ENCODE measurements at places on chromosomes 5 and 9.

DNA sequence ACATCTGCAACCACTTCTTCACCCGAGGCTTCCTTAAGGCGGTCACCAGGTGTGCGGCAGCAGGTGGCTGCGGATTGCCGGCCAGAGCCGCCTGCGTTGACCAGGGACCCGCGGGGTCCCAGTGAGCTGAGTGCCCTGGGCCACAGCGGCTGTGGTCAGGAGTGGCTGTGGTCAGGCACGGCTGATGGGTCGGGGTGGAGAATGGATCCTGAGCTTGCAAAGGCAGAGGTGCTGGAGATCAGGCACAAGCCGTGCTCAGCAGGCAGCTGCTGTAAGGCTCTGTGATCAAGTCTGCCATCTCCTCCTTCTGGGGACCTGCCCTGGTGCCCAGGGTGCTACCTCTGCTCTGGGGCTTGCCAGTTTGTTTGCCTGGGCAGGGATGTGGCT is 2.1 kb downstream of the UAP1L1 start:
- no peak for DNase-seq

DNA sequence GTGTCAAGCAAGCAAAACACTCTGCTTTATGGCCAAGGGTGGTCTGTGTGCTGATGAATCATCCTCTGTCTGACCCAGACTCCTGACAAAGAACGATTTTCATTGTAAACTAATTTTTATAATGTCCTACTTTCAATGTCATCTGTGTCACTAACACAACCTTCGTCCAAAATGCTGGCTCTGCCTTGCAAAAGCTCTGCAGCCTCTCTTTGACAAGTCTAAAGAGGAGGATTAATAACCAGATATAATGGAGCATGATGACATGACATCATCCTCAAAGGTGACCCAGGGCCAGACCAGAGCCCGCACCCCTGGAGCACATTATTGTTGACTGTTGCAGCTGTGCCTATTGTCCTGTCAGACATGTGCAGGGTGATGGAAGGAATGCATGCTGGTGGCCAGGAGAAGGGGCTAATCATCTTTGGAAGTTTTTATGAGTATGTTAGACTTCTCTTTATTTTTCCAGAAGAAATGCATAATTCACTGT is 589.4 kb downstream of the NR2F1-AS1 start:
- no peak for DNase-seq

DNA sequence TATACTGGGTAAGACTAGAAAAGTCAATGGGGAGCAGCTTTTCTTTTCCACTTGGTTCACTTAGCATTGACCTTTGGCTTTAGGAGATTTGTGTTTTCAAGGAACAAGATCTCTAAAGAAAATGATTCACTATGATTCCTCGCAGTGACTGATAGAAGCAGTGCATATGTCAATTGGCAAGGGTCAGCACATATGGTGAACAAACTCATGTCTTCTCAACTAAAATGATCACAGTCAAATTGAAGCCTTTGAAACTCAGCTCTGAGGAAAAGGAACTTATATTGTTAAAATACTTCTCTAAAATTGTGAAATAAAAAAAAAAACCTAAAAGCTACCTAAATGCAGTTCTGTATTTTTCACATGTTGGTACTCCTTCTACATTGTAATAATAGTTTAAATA is 43.2 kb upstream of the IL7R start:
- DNase-seq: no peak

DNA sequence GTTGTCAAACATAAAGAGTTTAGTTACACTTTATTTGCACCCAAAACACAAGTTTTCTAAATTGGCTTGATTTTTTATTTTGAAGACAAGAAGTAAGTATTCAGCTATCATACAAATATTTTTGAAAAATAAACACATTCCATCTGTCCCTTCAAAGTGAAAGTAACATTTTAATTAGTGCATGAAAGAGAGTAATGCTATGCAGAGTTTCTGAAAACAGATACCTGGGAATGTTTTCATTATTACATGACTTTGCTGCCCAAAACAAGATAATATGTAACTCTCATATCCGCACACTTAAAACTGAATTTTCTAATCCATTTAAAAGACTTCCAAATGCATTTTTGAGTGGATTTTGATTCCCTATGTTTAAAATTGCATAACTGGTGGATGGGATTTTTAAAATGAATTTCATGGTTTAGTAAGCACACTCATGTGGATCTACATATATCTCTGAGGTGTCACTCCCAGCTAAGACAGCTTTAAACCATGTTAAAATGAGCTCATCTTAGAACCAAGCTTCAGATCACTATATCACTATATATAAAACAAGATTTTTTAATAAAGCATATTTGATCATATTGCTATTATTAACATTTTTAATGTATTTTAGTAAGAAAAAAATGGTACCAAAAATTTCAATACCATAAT is 127.5 kb downstream of the ATPSCKMT start:
- DNase-seq: no peak

- no peak for DNase-seq
Measured at GRCh38 chr5:90809311-90810056, 250.9 kb downstream of the ADGRV1 start.

DNA sequence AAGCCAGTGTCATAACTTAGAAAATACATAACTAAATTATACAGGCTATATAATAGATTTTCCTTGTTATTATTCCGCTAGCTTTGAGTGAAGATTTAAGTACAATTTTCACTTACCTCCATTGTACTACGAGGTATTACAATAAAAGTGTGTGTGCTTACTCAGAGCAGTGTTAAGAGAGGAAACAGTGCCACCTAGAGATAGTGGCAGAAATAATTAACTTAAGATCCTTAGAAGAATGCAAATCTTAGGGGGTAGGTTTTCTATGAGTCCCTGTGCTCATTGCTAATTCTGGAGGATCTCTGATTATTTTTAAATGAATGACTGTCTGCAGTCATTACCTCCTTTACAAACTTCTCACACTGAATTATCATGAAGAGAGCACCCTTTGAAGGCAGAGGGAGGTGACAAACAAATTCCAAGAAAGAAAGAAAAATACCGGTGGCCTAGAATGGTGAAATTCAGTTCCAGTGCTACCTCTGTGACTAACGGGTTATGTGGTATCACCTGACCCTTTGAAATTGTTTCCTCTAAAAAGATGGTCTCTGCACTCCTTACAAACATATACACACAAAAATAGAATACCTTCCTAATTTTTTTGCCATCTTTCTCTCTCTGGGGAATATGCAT is 379.8 kb downstream of the TRIM36 start:
- DNase-seq: no peak

GRCh38 chr5:178223828-178224335 is 8.7 kb downstream of the PHYKPL start:
- DNase-seq: no peak

DNA sequence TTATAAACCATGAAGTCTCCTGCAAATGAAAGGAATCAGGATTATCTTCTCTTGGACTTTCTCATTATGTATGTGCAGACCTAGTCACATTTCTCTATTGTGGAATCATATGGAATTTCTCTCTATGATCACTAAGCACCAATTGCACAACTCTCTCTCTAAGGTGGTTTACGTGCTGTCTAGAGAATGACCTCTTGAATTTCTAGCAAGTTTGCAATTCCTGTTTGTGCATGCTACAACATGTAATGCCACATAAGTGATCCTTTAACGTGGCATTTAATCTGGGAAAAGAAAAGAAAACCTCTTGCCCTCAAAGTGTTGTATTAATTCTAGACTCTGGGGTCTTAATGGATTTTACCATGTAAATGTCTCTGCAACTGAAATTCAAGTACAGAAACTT is 5.0 kb upstream of the PPP2R2B start:
- no peak for DNase-seq

DNA sequence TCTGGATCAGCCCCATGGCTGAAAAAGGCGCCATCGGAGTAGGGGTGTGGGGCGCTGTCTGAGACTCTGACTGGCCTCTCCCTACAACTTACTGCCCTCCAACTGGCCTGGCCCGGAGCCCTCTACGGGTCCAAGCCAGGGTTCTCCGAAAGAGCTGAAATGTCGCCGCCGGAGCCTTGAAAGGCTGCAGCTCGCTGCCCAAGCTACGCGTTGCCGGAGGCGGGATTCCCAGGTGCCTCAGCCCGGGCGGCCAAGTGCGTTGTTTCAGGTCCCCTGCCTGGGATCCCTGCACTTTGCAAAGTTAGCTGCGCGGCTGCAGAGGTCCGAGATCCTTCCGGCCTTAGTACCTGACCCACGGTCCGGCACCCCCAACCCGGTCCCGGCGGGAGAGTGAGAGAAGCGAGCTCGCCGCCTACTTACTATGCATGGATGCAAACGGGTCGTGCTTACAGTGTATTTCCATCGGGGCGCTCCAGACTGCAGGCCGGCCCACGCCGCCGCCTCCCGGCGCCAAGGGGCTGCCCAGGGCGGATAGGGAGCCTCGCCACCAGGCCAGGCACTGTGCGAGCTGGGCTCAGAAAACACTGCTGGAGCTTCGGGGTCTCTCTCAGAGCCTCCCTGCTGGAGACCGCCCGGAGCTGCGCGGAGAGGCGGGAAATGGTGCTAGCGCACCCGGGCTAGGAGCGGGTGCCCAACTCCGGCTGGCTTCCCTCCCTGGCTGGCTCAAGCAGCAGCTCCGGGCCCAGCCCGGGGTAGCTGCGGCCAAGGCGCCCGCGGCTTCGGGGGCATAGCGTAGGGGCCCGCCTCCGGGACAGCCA is 7.7 kb downstream of the PAX5 start:
- DNase-seq: peak; percentile 5

- no peak for DNase-seq
Measured at GRCh38 chr5:72849546-72849945, 33.1 kb downstream of the TNPO1 start.

- no peak for DNase-seq
Measured at GRCh38 chr9:76302543-76302942, 91.7 kb downstream of the RFK start.

- DNase-seq: no peak
Measured at GRCh38 chr9:18985464-18985951, 47.5 kb downstream of the SAXO1 start.

GRCh38 chr9:82153032-82153431 is 164.5 kb downstream of the SPATA31D1 start:
- DNase-seq: no peak

DNA sequence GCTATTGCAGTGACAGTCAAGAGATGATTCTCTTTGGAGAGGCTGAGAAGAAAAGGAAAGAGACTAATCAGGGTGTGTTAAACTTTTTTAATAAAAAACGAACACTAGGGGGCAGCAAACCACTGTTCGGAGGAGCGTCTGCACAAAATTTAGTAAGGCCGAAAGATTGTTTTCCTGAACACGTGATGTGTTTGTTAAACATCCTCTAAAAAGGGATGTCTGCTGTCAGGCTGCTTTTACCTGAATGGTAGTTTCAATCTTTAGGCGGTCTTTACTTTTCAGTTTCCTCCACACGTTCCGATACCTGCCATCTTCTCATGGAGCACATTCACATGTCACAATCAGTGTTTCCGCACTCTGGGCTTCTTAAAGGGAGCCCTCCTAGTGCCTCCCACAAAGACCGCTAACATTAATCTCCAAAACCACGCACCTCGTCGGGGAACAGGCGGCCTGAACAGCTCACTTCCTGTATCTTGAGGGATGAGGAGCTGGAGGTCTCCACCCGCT is 125.2 kb downstream of the GPBP1 start:
- peak; percentile 18 for DNase-seq

DNA sequence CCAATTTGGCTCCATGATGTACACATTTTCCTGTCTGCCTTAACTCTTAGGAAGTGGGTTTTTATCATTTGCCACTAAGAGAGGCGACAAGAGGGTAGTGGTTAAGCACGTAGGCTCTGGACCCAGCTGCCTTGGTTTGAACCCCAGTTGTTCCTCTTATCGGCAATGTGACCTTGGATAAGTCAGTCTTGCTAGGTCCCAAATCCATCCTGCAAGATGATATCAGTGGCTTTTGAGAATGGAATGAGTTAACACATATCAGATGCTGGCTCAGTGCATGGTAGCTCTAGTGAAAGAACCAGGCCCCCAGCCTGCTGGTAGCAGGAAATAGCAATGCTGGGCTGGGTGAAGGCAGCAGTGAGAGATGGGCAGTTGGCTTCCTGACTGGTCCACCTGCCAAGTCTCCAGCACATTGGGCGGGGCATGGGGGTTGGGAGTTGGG is 72.5 kb downstream of the STK10 start:
- no peak for DNase-seq

DNA sequence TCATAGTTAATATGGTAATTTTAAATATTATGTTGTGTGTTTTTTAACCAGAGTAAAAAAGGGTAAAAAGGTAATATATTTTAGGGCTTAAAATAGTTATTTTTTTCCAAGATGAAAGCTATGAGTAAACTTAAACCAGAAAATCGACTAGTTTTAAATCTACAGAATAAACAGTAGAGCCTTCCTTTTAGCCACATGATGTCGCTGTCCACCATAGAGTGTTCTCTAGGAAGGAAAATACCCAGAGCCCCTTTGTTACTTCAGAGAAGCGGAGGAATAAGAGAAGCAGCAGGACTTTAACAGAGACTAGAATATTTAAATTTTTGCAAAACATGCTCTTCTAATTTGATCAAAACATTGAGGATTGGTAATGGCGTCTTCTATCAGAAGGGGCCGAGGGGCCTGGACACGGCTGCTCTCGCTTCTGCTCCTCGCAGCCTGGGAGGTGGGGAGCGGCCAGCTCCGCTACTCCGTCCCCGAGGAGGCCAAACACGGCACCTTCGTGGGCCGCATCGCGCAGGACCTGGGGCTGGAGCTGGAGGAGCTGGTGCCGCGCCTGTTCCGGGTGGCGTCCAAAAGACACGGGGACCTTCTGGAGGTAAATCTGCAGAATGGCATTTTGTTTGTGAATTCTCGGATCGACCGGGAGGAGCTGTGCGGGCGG is at the start of gene PCDHA2:
Gene PCDHA2 (plus strand): TSS at position 258 of the 664 bp plus-strand sequence.
- no peak for DNase-seq

DNA sequence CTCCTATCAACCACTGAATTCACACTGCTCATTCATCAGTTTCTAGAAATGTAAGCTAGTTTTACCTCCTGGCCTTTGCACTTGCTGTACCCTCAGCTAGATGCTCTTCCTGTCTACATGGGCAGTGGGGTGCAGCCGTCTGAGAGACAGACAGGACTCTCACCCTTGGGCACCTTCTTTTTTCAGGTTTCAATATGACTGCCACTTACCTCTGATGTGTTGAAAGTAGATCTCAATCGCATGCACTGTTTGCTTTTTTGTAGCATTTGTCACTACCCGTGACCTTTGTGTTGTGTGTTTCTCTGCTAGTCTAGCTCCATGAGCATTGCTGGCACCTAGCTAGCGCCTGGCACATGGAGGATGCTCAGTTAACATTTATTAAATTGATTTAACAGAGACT is 403.1 kb upstream of the TRPC7 start:
- no peak for DNase-seq

GRCh38 chr9:35831040-35831439 is 2.0 kb downstream of the TMEM8B start:
- DNase-seq: no peak

- no peak for DNase-seq
Measured at GRCh38 chr9:137421838-137422603, 941 bp downstream of the EXD3 start.

GRCh38 chr9:99881769-99882168 is 24.7 kb upstream of the STX17 start:
- no peak for DNase-seq
